Activated T-cell treated with anti-CD3 and anti-CD28 coated beads for 24 hours (primary cell): ENCODE measurements at places on chromosomes 6 and 20.

DNA sequence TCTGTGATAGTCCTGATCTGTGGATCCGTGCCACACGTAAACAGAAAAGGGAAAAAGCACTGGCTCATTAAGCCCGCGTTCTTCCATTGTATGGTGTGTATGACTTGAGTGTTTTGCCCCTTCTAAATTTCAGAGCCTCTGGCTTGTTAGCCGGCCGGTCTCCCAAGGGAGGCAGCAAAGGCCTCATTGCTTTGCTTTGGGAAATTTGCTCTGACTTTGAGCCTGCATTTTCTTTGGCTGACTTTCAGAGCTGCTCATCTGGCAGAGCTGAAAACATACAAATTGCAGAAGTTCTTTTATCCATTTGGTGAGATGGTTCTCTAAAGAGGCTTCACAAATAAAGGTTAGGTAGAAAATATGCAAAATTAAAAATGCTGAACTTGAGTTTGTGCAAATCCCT, 123.0 kb downstream of the UTRN start:
- no peak for DNase-seq

DNA sequence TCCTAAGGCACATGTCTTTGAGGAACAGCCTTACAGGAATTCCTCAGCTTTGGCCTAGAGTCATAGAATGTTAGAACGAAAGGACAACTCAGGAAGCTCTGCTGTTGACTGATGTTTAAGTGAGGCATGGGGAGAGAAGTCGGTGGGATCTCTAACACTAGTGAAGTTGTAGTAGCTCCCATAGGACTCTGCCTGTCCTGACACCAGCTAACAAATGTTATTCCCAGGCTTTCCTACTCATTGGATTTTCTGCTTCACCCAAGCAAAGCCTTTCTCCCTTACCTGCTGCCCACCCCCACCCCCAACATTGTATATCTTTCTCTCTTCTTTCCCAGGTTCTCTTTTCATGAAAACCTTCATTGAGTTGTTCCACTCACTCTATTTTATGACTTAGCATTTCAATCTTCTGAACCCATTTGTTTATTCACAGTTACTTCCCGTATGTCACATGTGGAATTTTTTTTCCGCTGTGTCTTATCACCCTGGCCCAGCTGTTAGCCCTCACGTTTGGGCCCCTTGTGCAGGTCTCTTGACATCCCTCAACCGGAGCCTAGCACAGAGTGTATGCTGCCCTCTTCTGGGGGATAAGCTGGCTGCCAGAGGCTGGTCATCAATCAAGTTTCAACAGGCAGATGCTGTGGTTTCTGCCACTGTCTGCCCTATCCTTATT, 39.2 kb upstream of the RNF8 start:
- DNase-seq = peak; percentile 16

- DNase-seq = no peak
Observed at GRCh38 chr6:45420909-45421708, 43.4 kb upstream of the SUPT3H start.

DNA sequence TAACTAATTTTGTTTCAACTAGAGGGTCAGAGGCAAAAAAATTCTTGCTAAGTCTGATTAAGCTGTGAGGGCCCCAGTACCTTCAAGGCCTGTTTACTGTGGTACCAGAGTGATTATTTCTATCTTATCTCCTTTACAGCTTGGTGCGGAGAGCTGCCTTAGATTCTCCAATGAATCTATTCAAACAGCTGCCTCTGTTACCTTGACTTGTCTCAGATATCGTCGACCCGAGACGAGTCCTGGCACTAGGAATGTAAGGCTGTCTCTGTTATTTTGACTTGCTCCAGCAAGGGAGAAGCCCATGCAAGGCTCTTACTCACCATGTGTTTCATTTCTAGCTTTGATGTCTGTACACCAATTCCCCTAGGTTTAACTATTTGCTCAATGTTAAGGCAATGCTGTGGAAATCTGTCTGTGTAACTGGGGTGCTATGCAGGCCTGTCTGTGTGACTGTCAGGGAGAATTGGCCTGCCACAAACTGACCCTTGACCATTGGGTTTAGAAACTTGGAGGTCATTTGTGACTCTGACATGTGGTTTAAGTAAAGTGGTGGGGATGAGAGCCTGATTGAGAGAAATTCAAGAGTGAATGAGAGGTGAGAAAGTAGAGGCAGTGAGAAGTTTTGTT, 10.4 kb upstream of the FKBPL start:
- DNase-seq = no peak

- DNase-seq = no peak
Observed at GRCh38 chr6:1283501-1283900, 28.4 kb upstream of the FOXQ1 start.

DNA sequence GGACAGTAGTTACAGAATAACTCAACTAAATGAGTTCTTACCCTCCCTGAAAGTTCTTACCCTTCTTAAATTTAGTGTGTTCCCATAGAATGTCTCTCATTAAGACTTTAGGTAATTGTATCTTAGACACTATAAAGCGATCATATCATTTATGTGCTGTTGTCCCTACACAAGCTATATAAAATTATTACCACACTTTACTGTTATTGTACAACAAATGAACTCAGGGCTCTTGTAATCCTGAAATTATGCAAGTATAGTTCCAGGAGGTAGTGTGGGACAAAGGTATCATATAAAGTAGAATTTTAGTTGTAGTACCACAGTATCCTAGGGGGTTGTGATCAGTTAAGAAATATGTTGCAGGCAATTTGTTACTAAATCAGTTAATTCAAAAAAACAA, 167.4 kb upstream of the CARMIL1 start:
- DNase-seq = no peak

DNA sequence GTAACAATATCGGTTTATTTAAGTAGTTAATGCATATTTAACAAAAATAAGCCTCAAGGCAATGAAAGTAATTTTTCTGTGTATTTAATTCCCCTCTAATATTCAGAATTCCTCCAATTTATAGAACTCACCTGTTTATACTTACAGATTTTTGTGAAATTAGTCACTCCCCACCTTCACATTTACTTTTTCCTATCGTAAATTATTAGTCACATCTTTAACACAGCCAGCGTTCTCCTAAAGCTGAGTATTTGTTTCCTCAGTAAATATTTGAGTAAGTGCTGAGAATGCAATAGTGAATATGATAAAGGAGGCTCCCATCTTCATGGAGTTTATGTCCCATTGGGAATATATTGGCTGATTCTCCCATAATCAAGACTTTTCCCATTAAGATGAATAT, 88.0 kb downstream of the SYCP2 start:
- DNase-seq = no peak

GRCh38 chr20:22652681-22653588, 68.6 kb upstream of the FOXA2 start:
- no peak for DNase-seq

- no peak for DNase-seq
Observed at GRCh38 chr6:21005816-21006570, 471.7 kb downstream of the CDKAL1 start.

DNA sequence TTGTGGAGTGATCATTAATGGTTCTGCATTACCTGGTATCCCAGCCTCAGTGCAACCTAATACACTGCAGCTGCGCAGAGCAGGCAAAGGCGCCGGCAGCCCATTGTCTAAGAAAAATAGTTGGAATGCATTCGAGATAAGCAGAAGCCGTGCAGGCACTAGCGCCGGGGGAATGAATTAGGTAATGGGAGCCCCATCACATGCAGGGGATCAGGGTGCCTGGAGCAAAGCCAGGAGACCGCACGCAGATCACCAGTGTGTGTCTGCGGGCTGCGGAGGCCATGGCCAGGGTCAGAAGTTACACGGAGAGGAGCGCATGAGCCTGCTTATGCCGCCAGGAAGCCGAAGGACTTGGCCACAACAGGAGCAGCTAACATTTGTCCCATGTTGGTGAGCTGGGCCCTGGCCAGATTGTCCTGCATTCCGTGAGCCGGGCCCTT, 156.8 kb downstream of the DLL1 start:
- DNase-seq = no peak

DNA sequence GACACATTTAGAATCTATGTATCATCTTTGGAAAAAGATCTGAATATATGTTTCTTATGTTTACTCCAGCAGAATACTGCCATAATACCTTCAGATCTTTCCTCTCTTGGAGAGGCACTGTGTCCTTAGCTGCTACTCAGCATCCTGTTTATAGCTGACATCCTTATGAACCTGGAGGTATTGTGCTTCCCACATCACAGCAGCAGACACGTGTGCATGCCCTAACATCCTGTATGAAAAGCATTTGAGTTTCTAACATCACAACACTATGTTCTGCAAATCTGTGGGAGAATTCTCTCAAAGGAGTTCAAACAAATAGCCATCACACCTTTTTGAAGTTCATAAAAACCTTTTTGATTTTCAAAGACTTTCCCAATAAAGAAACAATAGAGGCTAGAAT, 216.0 kb downstream of the GJA1 start:
- no peak for DNase-seq

DNA sequence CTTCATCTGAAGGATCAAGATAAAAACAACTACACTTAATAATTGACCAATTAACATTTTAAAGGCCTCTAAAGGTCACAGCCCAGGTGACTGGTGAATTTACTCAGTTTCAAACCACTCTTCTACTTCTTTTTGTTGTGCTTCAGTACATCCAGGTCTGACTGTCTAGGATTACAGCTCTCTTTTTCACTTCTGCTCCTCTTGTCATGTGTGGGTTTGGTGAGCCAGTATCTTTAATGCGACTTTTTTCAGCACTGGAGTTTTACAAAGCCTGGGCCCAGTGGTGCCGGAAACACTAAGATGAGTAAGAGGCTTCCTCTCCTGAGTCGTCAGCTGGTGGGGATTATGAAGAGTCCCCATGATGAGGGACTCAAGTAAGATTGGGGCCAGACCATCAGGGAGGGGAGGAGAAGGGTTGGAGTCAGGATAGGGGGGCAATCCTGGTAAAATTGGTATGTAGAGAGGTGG, 27.0 kb downstream of the HECA start:
- peak; percentile 74 for DNase-seq

GRCh38 chr6:39879535-39879934, 54.7 kb downstream of the MOCS1 start:
- DNase-seq = no peak
